GM13976 (cell line): ENCODE measurements at places on chromosomes 2 and 18.

DNA sequence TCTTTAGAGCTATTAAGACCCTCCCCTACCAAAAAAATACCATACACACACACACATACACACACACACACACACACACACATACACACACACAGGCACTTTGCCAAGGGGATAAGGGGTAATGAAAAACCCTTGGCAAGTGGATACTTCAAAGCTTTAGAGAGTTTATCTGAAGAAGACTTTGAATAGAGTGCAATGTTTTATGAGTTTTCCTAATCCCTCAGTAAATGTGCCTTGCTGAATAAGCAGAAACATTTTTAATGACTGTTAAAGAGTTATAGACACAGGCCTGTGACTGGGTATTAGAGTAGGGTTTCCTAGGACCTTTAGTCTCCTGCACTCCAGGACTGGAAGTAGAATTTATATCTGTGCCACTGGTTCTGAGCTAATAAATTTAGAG is 75.5 kb upstream of the CTAGE1 start:
- no peak for DNase-seq

DNA sequence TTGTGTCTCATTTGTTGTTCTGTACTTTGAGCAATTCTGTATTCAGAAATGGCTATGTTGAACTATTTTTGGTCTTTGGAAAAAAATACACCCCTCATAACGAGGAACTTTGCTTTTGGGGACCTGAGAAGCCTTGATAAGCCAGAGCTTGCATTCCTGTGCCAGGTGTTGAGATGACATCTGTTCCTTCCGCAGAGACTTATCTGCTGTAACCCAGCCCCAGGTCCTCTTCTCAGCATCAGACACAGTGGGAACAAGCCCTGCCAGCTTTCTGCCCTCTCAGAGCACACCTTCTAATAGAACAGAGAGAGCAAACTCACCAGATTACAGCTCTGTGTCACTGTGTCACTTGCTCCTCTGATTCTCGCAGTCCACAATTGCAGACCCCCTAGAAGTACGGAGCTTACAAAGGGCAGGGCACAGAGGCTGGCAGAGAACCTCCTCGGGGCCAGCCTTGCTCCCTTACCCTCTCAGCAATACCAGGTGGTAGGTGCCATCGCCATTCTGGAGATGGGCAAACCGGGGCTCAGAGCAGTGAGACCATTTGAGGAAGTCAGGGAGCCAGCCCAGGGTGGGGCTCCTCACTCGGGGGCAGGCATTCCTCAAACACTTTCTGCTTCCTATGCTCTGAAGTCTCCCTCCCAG is 97.4 kb downstream of the DDX1 start:
- DNase-seq: no peak

- DNase-seq: no peak
Measured at GRCh38 chr2:43170405-43171105, 55.9 kb downstream of the ZFP36L2 start.

DNA sequence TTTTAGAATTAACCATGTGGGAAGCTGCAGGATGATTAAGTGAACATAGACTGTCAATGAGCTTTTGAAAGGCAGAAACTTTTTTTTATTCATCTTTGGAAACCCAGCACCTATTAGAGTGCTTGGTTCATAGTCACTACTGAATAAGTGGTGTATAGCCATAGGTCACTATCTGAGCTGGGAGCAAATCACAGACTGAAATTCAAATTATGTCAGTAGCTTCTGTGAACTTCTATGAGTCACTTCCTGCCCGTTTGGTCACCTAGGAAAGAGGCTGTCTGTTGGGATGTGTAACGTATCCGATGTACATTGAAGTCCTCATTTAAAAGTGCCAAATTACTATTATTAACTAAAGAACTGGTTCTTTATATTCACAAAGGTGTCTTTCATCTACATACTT is 20.5 kb upstream of the SLC40A1 start:
- DNase-seq: no peak

GRCh38 chr2:128799730-128800129 is 481.1 kb upstream of the HS6ST1 start:
- DNase-seq: no peak
